ENCODE measurements at places on chromosomes 12 and 14.
A peak's percentile ranks its signal among the peaks of the same experiment; 100 is the strongest.

- no peak for DNase-seq
These were observed 45.4 kb upstream of the USP15 start for GRCh38 chr12:62214846-62215245.

GRCh38 chr12:51906430-51907082 is 748 bp upstream of the ACVRL1 start:
- DNase-seq: no peak

DNA sequence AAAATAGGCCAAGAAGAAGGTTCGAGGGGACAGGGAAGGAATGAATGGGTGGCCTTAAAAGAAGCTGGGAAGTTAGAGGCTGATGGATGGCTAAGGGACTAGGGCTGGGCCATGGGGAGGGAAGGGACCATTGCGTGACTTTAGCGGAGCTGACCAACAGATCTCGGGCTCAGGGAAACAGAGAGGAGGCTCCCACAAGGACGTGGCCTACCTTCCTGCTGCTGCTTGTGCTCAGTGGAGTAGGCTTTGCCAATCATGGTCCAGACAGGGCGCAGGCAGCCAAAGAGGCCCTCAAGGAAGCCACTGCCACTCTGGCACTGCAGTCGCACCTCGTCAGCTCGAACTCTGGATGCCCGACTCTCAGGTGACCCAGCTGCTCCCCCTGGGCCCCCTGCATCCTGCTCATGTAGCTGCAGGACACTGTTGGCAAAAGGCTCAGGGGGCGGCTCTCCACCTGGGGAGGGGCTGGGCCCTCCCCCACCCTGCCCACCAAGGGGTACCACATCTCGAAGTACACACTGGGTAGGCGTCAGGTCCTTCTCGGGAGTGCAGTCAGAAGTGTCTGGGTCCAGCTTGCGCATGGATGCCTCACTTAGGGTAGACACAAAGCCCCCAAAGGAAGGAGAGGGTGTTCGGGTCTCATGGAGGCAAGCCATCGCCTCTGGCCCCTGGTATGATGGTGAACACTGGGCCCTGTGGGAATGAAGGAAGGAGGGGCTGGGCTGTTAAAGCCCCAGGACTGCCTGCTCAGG is 12.3 kb downstream of the MAP3K12 start:
- DNase-seq: no peak

- DNase-seq: peak; percentile 44
These were observed 795 bp upstream of the ACOT2 start for GRCh38 chr14:73567951-73568885.

- no peak for DNase-seq
These were observed 1.8 kb downstream of the PXN start for GRCh38 chr12:120263748-120264085.

GRCh38 chr12:32897281-32897610 is 669 bp upstream of the PKP2 start:
- DNase-seq: no peak

DNA sequence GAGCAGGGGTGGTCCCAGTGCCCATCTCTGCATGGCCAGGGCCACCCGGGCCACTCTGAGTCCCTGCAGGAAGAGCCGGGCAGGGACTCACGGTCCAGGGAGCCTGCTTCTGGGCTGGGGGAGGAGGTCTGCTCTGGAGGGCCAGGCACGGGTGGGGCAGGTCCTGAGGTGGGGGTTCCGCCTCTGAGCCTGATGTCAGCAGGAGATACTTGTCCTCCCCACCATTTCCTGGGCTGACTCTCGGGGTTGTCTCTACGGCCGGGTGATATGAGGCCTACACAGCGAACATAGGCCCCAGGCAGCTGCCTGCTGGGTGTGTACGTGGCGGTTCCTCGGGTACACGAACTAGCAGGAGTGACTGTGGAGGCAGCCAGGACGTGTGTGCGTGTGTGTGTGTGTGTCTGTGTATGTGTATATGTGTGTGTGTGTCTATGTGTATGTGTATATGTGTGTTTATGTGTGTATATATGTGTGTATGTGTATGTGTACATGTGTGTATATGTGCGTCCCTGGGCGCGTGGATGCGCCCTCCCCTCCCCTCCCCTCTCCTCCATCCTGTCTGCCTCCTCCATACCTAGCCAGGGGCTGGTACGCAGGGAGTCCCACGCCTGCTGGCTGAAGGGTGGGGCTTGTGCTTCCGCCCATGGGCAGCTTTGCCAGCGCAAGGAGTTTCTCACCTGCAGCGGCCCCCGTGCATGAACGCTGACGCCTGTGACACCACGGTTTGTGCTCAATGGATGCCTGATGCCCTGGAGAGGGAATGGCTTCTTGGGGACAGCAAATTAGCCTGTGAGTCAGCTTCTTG is 30.4 kb upstream of the TRAF3 start:
- no peak for DNase-seq

GRCh38 chr14:91335191-91336092 is 82.2 kb downstream of the CCDC88C start:
- DNase-seq: no peak

DNA sequence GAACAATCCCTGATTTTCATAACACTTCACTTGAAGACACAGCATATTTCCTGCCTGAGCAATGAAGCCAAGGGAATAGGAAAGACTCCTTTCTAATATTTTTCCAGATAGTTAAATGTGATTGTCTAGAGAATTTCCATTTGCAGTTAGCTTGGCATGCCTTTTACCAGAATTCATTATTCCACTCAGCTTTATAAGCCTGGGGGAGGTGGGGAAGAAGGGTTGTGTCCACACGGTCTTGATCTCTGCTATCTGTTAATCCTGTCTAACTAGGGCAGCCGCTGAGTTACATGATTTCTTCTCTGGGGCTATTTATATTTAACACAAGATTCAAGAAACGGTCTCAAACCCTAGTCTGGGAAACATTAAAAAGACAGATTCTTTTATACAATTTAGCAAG is 146.6 kb upstream of the FSCB start:
- no peak for DNase-seq

GRCh38 chr12:91140026-91140931 is 29.0 kb upstream of the LUM start:
- DNase-seq: no peak

DNA sequence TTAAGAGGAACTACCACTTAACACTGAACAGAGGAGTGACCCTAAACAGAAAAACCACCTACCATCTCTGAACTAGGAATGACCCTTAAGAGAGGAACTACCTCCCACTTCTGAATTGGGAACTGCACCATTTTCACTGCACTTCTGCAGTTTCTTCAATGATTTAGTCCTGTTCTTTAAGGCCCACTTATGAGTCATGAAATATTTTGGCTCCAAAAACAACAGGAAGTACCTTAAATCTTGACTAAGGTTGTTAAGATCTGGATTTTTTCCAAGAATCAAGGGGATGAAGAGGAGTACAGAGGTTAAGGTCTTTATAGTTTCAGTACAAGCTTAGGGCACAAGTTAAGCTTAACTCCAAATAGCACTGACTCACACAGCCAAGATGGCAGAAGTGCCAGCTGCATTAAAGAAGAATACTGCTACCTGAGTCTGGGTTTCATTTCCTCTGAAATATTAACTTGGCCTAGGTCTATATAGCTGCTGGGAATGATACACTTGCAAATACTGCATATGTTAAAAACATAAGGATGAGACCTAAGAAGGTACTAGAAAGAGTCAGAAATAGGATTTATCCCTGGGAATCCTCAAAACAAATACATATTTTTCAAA is 4.2 kb downstream of the NPC2 start:
- no peak for DNase-seq

- no peak for DNase-seq
These were observed 14.4 kb downstream of the FAM222A start for GRCh38 chr12:109727746-109728726.

- DNase-seq: no peak
These were observed 111.5 kb downstream of the SRGAP1 start for GRCh38 chr12:63955831-63956666.

GRCh38 chr14:99318091-99318958 is 46.3 kb upstream of the BCL11B start:
- DNase-seq: no peak

- DNase-seq: no peak
These were observed 182.7 kb upstream of the TMPO start for GRCh38 chr12:98332642-98333041.

DNA sequence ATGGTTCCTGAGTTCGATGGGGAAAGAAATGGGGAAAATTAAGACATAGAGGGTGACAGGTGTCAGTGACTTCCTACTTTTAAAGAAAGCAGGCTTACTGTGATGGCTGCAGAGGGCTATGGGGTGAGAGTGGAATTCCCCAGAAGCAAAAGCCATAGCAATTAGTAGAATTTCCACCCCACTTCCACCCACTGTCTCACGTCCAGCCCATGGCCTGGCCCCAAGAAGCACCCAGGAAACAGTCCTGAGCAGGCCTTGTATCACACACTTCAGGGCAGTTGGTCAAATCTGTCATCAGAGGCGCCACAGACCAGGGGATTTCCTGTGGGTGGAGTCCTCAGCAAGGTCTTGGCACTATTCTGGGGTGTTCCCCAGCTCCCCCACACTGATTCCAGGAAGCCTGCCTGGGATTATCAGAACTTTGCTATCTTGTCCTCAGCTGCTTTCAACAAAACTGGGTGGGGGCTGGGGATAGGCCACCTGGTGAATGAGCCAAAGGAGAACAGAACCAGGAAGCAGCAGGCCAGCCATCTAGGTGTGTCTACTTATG is 120.1 kb upstream of the CCND2 start:
- no peak for DNase-seq

DNA sequence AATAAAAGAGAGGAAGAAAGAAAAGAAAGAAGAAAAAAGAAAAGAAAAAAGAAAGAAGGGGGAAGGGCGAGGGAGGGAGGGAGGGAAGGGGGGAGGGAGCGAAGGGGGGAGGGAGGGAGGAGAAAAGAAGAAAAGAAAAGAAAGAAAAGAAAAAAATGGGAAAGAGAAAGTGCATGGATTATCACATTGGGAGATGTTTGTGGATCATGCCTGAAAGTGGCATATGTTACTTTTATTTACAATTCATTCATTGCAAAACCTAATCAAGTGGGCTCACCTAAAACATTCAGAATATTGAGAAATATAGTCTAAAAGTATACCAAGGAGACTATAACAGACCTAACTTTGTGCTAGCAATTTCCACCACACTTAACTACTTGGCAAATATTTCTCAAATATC is 246.9 kb upstream of the SYT1 start:
- DNase-seq: no peak

- peak; percentile 86 for DNase-seq
These were observed 36.3 kb upstream of the NPFF start for GRCh38 chr12:53543539-53543938.

- peak; percentile 21 for DNase-seq
These were observed 91.8 kb downstream of the RGS6 start for GRCh38 chr14:72024043-72024407.

GRCh38 chr12:62146318-62146717 is 113.9 kb upstream of the USP15 start:
- DNase-seq: no peak

DNA sequence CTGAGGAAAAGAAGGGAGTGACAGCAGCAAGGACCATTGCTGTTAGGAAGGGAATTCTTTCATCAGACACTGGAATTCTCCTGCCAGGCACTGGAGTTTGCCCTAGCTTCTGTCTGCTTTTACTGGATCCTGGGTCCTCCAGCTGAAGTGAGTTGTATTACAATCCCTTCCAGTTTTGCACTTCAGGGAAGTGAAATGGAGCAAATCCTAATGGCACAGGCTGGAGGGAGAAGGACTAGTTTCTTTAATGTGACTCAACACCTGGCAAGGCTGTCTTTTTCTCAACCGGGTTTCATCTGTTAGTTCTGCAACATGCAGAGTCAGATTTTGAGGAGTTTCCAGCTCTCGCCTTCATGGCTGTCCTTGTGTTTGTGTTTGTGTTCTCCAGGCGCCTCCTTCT is 45.8 kb downstream of the ETV6 start:
- DNase-seq: no peak

DNA sequence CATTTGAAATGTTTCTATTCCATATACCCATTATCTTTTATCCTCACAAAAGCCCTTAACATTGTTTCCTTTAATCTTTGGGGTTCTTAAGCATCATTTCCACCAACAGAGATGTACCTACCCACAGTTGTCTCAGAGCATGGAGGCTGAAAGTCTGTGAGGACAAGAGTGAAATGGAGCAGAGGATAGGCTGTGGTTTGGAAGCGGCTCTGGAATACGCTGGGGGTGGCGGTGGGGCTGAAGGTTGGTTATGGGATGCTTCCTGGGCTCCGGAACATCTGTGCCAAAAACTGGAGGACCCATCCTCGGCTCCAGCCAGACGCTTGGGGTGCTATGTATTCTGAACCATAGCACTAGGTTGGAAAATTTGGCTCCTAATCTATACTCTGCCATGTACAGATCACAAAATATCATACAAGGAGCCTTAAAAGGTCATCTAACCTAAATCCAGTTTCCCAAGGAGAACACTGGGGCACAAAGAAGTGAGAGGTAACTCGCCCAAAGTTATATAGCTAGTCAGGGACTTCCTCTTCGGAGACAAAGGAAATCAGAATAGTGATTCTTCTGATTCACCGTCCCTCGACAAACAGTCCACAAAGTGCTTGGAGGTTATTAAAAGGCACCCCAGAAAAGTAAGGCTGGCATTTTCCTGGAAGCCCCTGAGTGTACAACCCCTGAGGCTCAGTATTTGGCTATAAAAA is 2.5 kb downstream of the PPP1R3E start:
- no peak for DNase-seq

- no peak for DNase-seq
These were observed 82.7 kb downstream of the VEZT start for GRCh38 chr12:95300286-95300685.

- no peak for DNase-seq
These were observed 75.9 kb downstream of the AEBP2 start for GRCh38 chr12:19515179-19515578.

GRCh38 chr14:40447017-40447416 is 1014.8 kb upstream of the FBXO33 start:
- no peak for DNase-seq

DNA sequence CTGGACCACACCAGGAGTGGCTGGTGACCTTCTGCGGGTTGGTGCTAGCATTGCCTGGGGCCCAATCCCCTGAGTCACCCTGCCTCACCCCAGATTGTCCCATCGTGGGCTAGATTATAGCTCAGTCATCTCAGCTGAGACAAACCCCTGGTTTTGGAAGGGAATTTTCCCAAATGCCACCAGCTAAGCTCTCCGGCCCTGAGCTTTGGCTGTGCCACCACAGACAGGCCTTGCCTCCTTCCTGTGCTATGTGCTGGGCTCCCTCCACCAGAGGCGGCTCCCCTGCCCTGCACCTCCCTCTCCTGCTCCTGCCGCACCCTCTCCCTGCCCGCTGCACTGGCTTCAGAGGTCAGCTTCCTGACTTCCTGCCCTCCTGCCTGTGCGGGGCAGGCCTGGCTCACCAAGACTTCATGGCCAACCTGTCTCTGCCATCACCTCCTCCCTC is 196.3 kb downstream of the TSPAN9 start:
- DNase-seq: peak; percentile 47

DNA sequence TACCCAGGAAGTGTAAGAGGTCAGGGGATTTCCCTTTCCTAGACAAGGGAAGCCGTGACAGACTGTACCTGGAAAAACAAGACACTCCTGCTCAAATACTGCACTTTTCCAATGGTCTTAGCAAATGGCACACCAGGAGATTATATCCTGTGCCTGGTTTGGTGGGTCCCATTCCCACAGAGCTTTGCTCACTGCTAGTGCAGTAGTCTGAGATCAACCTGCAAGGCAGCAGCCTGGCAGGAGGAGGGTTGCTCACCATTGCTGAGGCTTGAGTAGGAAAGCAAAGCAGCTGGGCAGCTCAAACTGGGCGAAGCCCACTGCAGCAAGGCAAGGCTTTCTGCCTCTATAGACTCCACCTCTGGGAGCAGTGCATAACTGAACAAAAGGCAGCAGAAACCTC is 1.0 kb upstream of the RDH16 start:
- no peak for DNase-seq

- peak; percentile 18 for DNase-seq
These were observed 8.4 kb upstream of the PGF start for GRCh38 chr14:74963705-74964271.

All from cerebellar cortex (tissue), 1 donor.